ENCODE measurements at places on chromosomes 3 and 15.

DNA sequence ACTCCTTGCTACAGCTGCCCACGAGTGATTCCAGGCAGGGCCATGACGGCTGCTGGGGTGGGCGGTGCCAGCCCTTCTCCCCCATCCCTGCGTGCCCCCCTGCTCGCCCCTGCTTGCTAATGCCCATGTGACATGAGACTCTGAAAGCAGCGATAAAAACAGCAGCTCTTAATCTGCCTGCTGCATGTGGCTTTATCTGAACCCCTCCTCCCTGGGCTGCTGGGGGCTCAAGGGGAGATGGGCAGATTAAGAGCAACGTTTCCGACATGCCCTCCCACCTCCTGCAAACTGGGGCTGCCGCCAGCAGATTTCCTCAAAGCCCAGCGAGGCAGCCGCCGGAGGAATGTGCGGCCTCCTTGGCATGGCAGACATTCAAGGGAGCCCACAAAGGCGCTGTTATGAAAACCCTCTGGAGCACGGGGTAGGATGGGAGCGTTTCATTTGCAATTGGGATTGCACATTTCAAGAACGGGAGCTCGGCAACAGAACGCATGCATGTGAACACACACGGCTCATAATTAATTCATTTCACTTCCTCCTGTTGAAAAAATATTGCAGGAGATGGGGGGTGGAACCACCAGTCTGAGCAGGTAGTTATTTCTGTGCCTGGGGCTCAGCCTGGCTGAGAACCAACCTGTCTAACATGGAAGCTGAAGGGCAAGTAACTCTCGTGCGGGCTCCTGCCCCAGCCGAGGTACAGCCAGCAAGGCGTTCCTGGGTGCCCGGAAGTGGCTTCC is 504.2 kb upstream of the PROK2 start:
- peak; percentile 52 for DNase-seq

DNA sequence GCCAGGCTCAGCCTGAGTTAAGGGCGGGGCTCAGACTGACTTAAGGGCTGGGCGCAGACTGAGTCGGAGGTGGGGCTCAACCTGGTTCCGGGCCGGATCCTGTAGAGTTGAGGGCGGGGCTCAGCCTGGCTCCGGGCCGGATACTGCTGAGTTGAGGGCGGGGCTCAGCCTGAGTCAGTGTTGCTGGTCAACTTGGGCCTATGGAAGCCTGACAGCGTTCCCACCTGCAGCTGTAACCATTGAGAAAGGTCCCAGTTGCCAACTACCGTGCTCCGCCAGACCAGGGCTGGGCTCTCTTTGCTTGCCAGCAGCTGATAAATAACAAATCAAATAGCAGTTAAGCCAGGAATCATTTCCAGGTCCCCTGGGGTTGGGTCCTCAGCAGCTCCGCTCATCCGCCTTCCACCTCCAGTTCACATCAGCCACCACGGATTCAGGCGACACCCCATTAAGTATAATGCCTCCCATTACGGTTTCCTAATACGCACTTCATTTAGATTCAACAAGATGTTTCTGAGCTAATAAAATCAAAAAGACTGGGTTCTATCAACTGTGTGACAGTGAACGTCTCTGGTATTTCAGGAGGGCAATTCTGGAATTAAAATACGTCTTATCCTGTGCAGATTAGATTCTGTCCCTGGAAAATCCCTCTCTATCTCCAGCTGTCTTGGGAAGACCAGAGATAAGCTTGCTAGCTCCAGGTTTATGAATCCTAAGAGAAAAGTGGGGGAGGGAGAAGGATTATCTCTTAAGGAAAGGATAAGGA is 7.3 kb downstream of the GRIP2 start:
- peak; percentile 52 for DNase-seq

- no peak for DNase-seq
These were observed 3.9 kb upstream of the UBL7 start for GRCh38 chr15:74464897-74465296.

DNA sequence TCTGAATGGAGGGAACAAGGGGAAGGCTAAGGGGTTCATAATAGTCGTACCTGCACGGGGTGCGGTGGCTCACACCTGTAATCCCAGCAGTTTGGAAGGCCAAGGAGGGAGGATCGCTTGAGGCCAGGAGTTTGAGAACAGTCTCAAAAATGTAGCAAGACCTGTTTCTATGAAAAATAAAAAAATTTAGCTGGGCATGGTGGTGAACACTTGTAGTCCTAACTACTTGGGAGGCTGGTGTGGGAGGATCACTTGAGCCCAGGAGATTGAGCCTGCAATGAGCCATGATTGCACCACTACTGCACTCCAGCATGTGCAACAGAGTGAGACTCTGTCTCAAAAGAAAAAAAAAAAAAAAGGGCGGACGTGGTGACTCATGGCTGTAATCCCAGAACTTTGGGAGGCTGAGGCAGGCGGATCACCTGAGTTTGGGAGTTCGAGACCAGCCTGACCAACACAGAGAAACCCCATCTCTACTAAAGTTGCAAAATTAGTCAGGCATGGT is 17.9 kb upstream of the HDAC11 start:
- no peak for DNase-seq

GRCh38 chr3:144843099-144843498 is 871.5 kb downstream of the DIPK2A start:
- no peak for DNase-seq

DNA sequence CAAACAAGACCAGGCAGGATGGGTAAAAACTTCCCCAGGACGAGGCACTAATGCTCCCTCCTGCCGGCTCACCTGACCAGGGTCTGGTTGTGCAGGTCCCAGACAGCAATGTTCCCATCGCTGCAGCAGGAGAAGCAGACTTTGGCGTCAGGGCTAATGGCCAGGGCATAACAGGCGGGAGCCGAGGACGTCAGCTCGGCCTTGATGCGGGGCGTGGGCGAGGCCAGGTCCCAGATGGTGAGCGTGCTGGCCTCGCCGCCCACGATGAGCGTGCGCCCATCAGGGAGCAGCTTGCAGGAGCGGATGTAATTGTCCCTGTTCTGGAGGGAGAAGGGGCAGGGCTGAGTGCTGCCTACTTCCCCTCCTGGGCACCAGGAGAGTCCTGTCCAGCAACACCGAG is 43.4 kb downstream of the TLE3 start:
- no peak for DNase-seq

- no peak for DNase-seq
These were observed 129.8 kb downstream of the FGF12 start for GRCh38 chr3:192597506-192597905.

- no peak for DNase-seq
These were observed 62.5 kb upstream of the C15orf61 start for GRCh38 chr15:67458331-67459029.

Measured in right lobe of liver (tissue), 6 donors.